GOT3 (cell line): ENCODE measurements at places on chromosomes 11 and 22.

- peak; percentile 71 for DNase-seq
Measured at GRCh38 chr11:114400216-114400914, at the start of the genes C11orf71 and RBM7. TSS of gene C11orf71 (minus strand) at chr11:114400511. CDS start at chr11:114400331, 180 bp downstream. TSS of gene RBM7 (plus strand) at chr11:114400666. CDS start at chr11:114400672, 6 bp downstream.

DNA sequence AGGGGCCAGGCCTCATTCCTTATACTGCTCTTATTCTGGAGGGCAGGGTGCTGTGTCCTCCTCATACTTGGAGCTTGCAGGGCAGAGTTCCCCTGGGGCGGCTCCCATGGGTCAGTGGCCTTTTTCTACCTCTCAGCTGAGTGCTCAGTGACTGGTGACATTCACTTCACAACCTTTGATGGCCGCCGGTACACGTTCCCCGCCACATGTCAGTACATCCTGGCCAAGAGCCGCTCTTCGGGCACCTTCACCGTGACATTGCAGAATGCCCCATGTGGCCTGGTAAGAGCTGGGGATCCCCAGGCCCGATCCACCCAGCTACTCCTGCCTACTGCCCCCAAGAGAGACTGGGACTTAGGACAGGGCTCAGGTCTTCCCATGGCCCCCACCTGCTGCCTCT is 14.5 kb downstream of the OTOG start:
- DNase-seq = no peak

DNA sequence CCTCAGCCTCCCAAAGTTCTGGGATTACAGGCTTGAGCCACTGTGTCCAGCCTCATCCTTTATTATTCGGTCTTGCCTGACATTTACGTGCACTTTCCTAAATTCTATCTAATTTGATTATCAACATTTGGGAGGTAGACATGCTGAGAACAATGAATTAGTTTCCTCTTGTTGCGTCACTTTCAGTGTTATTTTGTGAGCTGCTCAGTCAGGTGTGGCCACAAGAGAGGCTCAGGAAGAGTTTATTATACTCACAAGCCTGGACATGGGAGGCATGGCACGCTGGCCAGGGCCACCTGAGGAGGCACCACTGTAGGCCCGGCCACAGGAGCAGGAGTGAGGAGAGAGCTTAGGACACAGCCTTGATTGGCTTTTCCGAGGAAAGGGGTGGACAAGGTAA is 59.7 kb upstream of the RBFOX2 start:
- no peak for DNase-seq

GRCh38 chr11:24497831-24498230 is 978 bp downstream of the LUZP2 start:
- no peak for DNase-seq

GRCh38 chr11:132589791-132590190 is 942.5 kb downstream of the OPCML start:
- DNase-seq = no peak

GRCh38 chr11:121068787-121069186 is 32.3 kb upstream of the TECTA start:
- DNase-seq = no peak

GRCh38 chr11:92227959-92228935 is 3.6 kb downstream of the FAT3 start:
- no peak for DNase-seq

DNA sequence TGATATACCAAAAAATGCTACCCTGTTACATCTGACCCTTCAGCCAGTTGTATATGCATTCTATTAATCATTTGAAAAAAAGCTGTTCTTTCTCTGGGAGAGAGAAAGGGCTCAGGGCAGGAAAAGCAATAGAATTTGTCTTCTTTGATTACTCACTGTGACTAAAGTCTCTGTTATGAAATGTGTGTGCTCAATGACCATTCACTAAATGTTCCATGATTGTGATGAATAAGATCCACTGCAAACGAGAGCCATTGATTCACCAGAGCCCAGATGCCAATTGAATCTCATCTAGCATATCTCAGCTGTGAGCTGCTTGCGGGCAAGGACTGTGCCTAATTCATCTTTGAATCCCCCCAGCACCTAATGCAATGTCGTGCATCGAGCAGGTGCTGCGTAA is 184.3 kb downstream of the OPCML start:
- DNase-seq = no peak
